T-cell (primary cell): ENCODE measurements at places on chromosomes 12 and 14. TPM values are rescaled to one million over a fixed set of nuclear protein-coding genes. Genes with fewer than 3 reads are reported as not detected.

DNA sequence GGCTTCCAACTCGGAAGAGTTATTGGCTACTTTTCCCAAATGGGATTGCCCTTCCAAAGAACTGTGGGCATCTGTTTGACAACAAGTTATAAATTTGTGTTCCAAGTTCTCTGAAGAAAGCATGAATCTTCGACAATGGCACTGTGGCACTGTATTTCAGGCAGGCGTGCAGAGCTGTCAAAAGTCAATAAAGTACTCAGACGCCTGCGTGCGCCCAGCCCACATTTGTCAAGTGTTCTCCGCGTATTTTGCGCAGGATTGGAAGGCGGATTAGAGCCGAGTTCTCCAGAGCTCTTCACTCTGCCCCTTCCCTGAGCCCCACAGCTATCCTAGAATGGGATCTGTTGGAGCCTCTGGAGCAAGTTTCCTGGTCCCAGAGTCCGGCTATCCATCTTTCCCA, 103.2 kb downstream of the SLC25A47 start:
- no peak overlapping the region for H3K27ac ChIP-seq
- no peaks in the 10 kb centered on the region for H3K4me1 ChIP-seq
- no peaks in the 10 kb centered on the region for H3K27me3 ChIP-seq

GRCh38 chr12:111227476-111228420, 141.1 kb downstream of the PHETA1 start:
- DNase-seq, result no peak
- no peak overlapping the region for H3K27ac ChIP-seq
- H3K4me3 ChIP-seq, result no peak overlapping the region
- H3K36me3 ChIP-seq, result no peaks in the 10 kb centered on the region
- H3K27me3 ChIP-seq, result no peaks in the 10 kb centered on the region

TSPAN19 gene
- total RNA-seq, result not detected

DNA sequence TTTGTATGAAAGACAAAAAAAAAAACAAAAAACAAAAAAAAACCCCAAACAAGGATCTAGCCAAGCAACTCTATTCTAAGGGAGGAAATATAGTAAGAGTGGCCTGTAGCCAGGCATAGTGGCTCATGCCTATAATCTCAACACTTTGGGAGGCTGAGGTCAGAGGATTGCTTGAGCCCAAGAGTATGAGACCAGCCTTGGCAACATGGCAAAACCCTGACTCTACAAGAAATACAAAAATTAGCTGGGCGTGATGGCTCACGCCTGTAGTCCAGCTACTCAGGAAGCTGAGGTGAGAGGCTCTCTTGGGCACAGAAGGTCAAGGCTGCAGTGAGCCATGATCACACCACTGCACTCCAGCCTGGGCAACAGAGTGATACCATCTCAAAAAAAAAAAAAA, 47.9 kb downstream of the TMEM117 start:
- no peaks in the 10 kb centered on the region for H3K27me3 ChIP-seq
- H3K27ac ChIP-seq, result no peak overlapping the region
- H3K4me1 ChIP-seq, result no peaks in the 10 kb centered on the region
- DNase-seq, result no peak

EMP1 gene
- total RNA-seq, result 2.8 TPM

ERP27 gene
- 20.6 TPM for total RNA-seq

GALNT9 gene
- not detected for total RNA-seq

DNA sequence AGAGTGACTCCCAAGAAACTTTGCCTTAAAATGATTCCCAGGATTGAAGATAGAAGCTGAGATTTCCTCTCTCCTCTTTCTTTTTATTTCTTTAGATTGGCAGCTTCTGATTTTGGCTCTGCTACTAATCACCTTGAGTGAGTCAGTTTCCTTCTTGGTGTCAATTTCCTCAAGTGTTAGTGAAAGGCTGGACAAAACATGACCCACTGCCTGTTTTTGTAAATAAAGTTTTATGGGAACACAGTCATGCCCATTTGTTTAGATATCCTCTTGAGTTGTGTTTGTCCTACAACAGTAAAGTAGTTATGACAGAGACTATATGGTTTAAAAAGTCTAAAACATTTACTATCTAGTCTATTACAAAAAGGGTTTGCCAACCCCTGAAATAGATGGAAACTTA, 227.2 kb upstream of the TBX3 start:
- no peaks in the 10 kb centered on the region for H3K4me1 ChIP-seq
- DNase-seq, result no peak

INHBE gene
- not detected for total RNA-seq

- H3K4me3 ChIP-seq, result no peak overlapping the region
- DNase-seq, result no peak
- peaks cover 13% of the 10 kb centered on the region for H3K36me3 ChIP-seq
- H3K4me1 ChIP-seq, result peaks cover 62% of the 10 kb centered on the region
Measured at GRCh38 chr14:91366749-91367148, 50.9 kb downstream of the CCDC88C start.

GRCh38 chr14:31965735-31966598, 111.1 kb upstream of the ARHGAP5 start:
- H3K4me3 ChIP-seq, result no peak overlapping the region
- no peaks in the 10 kb centered on the region for H3K36me3 ChIP-seq
- H3K27me3 ChIP-seq, result no peaks in the 10 kb centered on the region

ZDHHC22 gene
- total RNA-seq, result not detected

BBOF1 gene
- total RNA-seq, result 2.4 TPM

GRCh38 chr12:13073173-13073572, 29.0 kb downstream of the FAM234B start:
- DNase-seq, result no peak
- H3K4me1 ChIP-seq, result no peaks in the 10 kb centered on the region
- no peak overlapping the region for H3K4me3 ChIP-seq

PPP1R36 gene
- not detected for total RNA-seq

DYRK2 gene
- 138 TPM for total RNA-seq

DNA sequence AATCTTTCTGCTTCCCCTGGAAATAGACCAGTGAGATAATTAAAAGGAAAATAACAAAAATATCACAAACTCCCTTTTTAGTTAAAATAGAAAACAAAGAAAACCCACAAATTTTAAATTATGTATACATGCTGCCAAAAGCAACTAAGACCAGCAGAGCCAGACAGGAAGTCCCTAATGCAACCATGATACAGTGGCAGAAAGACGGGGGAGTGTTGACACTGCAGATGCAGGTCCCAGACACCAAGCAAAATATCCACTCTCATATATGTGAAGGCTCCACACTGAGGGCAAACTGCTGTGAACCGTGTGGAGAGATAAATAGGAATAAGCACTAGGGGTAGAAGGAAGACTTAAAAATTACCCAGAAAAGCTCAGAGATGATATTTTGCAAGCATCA, 401.0 kb downstream of the BTG1 start:
- DNase-seq, result no peak
- H3K27me3 ChIP-seq, result no peaks in the 10 kb centered on the region
- no peak overlapping the region for H3K4me3 ChIP-seq
- no peaks in the 10 kb centered on the region for H3K36me3 ChIP-seq
- H3K27ac ChIP-seq, result no peak overlapping the region
